ENCODE measurements at places on chromosomes 7 and 10.

GRCh38 chr7:151094675-151095074 is 8.4 kb downstream of the AGAP3 start:
- no peak for DNase-seq

GRCh38 chr10:11901833-11902475 is 78.8 kb downstream of the PROSER2 start:
- DNase-seq: no peak

GRCh38 chr10:326894-327635 is 191.8 kb downstream of the ZMYND11 start:
- no peak for DNase-seq

DNA sequence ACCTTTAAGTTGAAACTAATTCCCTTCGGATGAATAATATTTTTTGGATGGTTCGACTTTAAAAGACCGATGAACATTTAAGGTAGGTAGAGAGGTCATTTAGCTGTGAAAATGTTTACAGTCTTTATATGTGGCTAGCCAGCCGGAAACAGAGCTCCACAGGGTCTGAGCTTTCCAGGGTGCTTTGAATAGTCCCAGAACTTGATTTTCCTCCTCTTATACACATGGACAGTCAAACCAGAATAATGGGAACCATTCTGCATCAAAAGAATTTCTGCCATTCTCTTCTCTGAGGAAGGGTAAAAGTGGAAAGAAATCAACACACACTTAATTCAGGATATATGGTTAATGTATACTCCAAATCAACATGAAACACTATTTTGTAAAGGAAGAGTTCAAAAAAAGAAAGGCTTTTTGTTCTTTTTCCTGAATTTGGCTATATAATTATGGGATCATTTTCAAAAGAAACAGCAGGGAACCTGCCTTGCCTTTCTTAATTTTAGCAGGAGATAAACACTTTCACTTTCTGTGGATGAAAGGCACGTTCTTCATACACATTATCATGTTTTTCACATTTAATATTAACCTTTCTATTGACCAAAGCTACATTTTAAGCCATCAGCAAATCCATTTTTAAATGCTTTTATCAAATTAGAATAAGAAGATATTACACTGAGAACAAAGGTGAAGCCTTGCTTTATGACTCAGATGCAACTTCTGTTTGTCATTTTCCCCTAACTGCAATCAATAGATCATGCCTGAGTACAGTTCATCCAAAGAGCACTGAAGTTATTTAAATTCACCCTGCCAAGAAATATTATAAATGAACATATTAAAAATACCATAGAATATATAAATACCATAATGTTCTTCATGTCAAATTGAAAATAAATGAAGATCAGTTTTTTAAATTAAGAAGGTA is 307.3 kb downstream of the THSD7A start:
- DNase-seq: no peak

DNA sequence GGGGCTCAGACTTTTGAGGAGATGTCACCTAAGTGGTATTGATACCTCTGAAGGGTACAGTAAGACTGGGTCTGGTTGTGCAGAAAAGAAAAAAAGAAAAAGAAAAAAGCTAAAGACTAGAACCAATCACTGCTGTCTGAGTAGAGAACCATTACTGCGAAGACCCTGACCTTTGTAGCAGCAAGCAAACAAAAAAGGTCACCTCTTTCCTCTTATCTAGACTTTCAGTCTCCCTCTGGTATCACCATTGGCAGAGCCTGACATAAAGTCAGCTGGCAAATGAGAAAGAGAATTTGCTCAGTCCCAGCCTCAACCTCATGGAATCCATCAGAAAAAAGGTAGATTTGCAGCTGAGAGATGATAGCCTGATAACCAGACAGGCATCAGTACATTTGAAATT is 2.6 kb upstream of the DNTT start:
- DNase-seq: no peak

DNA sequence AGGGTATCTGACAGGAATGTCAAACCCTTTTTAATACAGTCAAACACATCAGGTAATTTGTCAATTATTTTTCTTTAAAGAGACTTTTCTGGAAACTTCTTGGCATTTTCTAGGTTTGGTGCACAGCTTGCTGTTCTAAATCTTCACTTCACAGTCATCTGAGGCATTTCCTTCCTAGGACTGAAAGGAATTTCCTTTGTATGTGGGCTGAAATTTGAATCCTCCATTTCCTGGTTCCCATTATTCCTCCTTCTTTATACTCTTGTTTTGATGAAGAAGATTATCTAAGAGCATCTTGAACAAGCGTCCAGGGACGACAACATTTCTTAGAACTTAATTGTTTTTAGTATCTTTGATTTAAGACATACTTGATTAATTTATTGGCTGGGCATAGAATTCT is 24.9 kb downstream of the CALD1 start:
- DNase-seq: no peak

- DNase-seq: no peak
These were observed 45.0 kb upstream of the CSTF2T start for GRCh38 chr10:51744235-51745000.

- no peak for DNase-seq
These were observed 734.7 kb downstream of the KCNMA1 start for GRCh38 chr10:76902949-76903348.

DNA sequence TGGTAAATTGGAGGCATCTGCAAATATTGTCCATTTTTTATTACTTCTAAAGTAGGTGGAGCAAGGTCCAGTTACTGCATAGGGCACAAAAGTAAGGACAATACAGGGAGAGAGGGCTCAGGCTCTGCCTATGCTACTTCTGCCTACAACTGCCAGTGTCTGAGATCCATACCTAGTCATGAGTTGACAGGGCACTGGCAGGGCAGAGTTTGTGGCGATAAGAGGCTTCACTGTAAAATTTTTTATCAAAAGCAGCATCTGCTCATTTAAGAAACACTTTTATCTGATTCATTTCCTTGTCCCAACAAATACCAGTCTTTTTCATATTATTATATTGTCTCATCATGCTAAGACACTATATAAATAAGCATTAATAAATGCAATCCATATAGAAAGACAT is 178.0 kb downstream of the LRRN3 start:
- DNase-seq: no peak

- DNase-seq: no peak
These were observed 221.1 kb upstream of the TCF7L2 start for GRCh38 chr10:112728997-112729396.

DNA sequence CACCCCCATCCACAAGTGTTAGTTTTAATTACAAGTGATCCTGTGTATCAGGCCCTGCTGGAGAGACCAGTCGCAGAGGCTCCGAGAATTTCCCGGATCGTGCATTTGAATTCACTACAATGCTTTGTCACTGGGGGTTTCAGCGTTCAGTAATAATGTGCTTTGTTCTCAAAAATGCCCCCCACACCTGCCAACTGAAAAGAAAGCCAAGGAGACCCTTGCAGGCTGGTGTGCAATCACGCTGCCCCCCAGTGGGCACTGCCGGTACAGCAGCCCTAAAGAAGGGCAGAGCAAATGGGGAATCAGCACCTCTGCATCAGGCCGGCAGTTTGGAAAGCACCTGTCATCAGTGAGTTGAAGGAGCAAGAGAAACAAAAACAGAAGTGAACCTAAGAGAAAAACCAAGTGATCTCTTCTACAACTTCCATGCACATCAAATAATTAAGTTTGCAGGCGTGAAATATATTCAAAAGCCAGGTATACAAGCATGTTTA is 177.6 kb downstream of the PARD3 start:
- peak; percentile 16 for DNase-seq

- no peak for DNase-seq
These were observed 2.6 kb downstream of the CLDN4 start for GRCh38 chr7:73833251-73833919.

DNA sequence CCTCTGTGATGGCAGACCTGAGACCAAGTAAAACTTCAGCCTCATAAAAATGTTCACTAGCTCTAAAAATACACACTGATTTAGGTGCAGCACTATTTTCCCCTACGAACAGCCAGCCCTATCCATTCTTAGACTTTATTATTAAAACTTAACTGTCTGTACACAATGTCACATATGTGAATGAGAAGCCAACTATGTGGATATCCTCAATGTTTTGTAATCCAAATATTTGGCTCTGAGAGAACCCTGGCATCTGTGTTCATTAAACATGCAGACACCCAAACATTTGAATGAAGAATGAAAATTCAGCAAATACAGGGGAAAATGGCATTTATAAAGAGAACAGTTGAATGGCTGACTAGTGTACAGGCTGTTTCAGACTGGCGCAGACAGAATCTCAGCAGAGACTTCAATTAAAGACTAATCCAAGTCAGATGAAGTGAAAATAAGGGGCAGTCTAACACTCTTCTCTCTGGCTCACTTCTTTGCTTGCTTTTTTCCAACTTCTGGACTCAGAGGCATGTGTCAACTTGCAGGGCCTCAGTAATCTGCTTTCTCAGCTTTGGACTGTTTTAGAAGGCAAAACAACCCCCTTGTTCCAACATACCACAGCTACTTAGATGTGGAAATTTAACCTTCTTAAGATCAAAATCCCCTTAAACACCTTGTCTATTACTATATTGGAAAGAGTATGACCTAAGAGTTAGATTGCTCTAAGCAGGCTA is 47.4 kb upstream of the FAM180A start:
- DNase-seq: no peak

DNA sequence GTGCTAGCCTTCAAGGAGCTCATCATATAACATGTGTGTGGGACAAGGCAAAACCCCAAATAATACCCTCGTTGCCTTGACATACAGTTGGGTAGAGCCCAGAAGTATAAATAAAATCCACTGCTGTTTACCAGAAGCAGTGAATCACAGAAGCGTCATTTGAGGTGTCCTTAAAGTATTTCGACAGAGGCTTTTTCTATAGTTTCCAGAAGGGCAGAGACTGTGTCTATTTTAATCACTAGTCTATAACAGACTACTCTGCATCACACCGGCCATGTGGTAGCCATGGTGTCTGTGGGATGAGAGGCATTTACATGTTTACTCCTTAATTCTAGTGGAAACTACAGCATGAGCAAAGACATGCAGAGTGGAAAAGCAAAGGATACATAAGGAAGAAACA is 131.3 kb downstream of the CTTNBP2 start:
- DNase-seq: no peak

DNA sequence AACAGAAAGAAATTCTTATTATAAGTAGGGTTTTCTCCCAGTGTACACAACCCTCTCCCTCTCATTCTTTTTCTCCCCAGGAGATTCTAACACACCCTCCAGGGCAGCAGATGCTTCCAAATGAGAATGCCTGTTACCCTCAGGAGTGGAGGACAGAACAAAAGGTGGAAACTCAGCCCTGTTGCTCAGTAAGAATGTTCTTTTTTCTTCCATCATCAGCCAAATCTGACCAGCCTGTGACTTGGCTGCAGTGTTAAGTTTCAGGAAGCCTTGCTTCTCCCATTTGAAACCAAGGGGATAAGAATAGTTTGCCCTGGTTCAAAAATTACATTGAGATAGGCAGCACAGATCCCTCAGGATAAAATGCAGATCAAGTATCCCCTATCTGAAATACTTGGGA is 77.5 kb upstream of the EEPD1 start:
- DNase-seq: no peak

- no peak for DNase-seq
These were observed 780.0 kb downstream of the SORCS1 start for GRCh38 chr10:106384496-106384895.

DNA sequence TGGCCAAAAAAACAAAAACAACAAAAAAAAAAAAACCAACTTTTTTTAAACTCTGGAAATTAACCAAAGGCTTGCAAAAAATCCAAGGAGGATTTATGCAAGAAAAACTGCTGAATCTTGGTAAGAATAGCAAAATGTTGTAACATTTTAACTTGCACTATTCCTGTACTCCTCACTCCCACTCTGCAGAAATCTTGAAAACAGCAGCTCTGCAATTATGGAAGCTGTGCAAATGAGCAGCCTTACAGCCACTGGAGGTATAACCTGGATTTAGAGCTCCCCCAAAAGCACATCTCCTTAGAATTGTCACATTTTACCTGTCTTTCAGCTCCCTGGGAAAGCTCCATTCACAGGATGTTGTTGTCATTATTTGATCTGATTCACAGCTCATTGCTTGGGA is 41.8 kb upstream of the LRGUK start:
- no peak for DNase-seq

- DNase-seq: no peak
These were observed 176.8 kb downstream of the CPEB3 start for GRCh38 chr10:92113911-92114600.

- DNase-seq: no peak
These were observed 26.3 kb upstream of the FAM170B start for GRCh38 chr10:49160110-49160509.

GRCh38 chr7:135536150-135536549 is 21.6 kb upstream of the NUP205 start:
- DNase-seq: no peak

DNA sequence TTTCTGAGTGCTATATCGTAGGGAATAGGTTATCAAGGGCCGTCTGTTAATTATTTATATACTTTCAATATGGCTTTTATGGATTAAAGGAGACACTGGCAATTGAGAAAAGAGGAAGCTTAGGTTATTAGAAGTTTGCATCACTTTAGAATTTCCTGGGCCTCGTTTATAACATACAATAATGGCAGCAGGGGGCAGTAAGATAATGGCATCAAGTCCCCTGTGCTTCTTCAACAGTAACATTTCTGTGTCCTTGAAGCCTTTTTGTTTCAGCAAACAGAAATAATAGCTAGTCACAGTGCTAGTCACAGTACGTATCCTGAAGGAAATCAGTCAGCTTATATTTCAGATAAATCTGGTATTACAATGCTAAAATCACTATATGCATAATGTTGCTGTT is 41.9 kb downstream of the SPAM1 start:
- DNase-seq: no peak

- no peak for DNase-seq
These were observed 73.8 kb upstream of the TMEM140 start for GRCh38 chr7:135074096-135074495.

- DNase-seq: no peak
These were observed 95.0 kb upstream of the CABCOCO1 start for GRCh38 chr10:61567729-61568128.

Data from stimulated activated CD4-positive, alpha-beta T cell treated with anti-CD3 and anti-CD28 coated beads, Interleukin-12 subunit alpha, Interleukin-12 subunit beta, amount 100 ng/mL, for 24 hours (primary cell).